ENCODE measurements at places on chromosomes 7 and 10.

- no peak for DNase-seq
Observed at GRCh38 chr7:68547799-68548198, 1050.5 kb upstream of the AUTS2 start.

GRCh38 chr10:61906562-61906901 lies 5.0 kb downstream of the ARID5B start:
- DNase-seq = no peak

DNA sequence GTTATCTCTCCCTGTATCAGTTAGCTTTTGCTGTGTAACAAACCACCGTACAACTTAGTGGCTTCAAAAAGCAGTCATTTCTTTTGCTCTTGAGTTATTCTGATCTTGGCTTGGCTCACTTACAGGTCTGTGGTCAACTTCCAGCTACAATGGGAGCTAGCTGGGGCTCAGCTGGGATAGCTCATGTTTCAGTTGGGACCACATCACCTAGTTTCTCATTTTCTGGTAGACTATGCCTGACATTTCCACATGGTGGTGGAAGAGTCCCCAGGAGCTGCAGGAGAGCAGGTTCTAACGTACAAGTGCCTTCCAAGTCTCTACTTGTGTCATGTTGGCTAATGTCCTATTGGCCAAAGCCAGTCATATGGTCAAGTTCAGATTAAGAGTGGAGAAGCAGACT lies 25.8 kb upstream of the PIP4K2A start:
- DNase-seq = no peak

DNA sequence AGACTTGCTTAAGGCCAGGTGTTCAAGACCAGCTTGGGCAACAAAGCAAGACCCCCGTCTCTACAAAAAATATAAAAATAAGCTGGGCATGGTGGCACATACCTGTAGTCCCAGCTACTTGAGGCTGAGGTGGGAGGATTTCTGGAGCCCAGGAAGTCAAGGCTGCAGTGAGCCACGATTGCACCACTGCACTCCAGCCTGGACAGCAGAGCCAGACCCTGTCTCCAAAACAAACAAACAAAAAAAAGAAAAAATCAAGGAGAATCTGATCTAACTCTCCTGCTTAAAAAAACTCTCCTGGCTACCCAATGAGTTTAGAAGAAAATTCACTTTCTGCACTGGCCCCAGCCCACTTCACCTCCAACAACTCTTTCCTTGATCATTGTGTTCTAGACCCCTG lies 1.9 kb upstream of the KPNA7 start:
- no peak for DNase-seq

DNA sequence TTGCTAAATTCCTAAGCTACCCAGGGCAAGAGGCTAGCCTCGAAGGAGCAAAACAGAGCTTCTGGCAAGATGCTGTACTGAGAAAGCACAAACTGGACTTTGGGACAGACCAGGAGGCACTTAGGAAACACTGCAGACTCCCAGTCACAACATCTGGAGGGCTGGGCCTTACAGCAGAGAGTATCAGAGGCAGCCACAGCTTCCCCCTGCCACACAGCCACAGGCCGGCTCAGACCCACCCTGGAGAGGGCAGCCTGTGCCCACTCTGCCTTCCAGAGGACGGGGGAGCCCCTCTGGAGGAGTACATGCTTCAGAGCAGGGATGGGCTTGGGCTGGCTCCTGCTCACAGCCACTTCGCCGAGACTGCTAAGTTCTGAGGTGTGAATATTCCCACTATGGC lies 17.4 kb downstream of the ESYT2 start:
- no peak for DNase-seq

- no peak for DNase-seq
Observed at GRCh38 chr7:86411814-86412213, 231.9 kb upstream of the GRM3 start.

DNA sequence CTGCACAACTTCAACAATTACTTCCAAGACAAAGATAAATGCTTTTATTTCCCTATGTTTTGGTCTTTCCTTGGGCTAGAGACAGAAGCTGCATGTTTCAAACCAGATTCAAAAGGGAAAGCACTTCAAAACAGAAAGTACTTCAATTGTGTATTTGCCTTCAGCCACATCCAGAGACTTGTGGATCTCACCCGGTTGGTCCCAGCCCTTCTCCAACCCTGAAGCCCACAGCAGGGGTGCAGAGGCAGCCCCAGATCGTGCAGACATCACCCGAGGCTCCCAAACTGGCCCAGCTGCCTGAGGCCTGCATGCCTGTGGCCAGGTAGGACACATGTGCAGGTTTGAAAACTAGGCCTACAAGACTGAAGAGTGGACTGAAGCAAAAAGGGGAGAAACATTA lies 80.8 kb downstream of the ALOX5 start:
- DNase-seq = no peak

Measured in neuronal stem cell (in vitro differentiated cells).